NCI-H1105 treated with DMSO at 0.1 percent for 48 hours (cell line): ENCODE measurements at places on chromosomes 6 and 20.

DNA sequence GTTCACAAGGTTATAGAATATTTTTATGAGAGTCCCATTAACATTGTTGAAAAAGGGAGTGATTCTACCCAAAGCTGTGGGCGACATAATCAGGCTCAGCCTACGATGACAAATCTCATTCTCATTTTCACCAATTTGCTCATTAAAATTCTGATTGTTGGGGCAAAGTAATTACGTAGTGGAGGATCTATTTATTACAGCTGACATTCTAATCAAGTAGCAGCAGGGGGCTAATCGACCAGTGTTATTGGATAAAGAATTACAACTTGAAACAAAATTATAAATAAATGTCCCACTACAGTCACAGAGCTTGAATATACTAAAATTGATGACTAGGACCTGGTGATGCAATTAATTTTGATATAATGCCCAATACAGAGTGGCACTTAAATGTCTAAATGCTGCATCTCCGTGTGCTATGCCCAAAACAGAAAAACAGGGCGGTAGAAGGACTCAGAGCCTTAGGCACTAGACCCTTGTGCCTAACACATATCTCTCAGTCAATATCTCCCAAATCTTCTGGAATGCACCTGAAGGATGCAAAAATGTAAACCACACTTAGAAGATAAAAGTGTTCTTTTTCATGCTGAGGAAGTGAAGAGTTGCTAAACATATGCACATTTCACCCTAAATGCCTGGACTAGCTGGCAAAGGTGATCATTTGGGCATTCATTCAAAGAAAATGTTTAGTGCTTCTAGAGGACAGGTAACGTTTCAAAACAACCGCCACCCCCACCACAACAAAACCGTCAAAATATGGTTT is 88.3 kb downstream of the CD24 start:
- DNase-seq, result peak; percentile 14

DNA sequence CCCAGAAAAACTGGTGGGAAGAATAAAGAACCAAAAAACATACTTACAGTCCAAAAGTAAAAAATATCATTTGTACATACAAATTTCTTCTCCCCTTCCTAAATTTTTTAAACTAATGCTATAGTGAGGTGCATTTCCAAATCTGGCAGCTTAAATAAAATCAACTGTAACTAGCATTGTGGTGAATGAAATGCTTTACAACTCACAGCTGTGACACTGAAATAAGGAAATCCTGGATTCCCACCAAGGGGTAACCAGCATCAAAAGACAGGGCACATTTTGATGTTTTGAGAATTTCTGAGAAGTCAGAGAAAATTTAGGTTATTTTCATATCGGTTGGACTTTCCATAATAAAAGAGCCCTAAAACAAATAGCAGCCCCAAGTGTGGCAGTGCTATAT is 27.3 kb downstream of the BACH2 start:
- no peak for DNase-seq

- DNase-seq, result no peak
Measured at GRCh38 chr20:51563486-51564332, 21.2 kb upstream of the NFATC2 start.

- DNase-seq, result no peak
Measured at GRCh38 chr20:15036948-15037347, 699.5 kb upstream of the FLRT3 start.

DNA sequence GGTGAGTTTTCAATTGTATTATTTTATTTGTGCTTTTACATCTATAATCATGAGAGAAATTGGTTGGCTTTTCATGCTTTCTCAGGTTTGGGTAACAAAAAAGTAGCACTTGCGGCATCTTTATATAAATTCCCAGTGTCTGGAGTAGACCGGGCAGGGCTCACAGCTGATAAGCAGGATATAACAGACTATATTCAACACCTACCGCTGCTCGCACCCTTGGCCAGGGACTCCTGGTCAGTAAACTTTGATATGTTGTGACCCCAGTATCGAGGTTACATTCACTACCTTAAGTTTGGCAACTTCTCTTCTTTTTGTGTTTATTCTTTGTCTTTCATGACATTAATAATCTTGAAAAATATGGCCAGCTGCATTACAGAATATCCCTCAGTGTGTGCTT is 343.4 kb downstream of the TBC1D32 start:
- no peak for DNase-seq

- DNase-seq, result no peak
Measured at GRCh38 chr6:113997116-113997515, 26.2 kb upstream of the HDAC2 start.
